ENCODE measurements at places on chromosomes 1 and 21.

DNA sequence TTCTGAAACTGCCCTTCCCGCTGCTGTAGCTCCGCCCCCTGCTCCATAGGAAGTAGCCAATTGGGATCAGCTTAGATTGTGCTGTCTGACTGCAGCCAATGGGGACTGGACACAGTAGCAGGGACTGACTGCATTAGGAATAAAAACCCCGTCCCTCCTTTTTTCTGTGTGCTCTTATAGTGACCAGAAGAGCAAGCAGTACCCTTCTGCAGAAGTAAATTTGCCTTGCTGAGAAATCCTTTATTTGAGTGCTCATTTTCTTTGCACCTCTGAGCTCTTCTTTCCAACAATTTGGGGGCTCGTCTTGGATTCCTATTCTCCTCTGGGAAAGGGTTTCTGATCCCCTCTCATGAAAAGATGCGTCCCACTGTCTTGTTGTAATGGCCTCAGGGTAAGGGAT, 16.2 kb downstream of the OR2L13 start:
- DNase-seq, result no peak

DNA sequence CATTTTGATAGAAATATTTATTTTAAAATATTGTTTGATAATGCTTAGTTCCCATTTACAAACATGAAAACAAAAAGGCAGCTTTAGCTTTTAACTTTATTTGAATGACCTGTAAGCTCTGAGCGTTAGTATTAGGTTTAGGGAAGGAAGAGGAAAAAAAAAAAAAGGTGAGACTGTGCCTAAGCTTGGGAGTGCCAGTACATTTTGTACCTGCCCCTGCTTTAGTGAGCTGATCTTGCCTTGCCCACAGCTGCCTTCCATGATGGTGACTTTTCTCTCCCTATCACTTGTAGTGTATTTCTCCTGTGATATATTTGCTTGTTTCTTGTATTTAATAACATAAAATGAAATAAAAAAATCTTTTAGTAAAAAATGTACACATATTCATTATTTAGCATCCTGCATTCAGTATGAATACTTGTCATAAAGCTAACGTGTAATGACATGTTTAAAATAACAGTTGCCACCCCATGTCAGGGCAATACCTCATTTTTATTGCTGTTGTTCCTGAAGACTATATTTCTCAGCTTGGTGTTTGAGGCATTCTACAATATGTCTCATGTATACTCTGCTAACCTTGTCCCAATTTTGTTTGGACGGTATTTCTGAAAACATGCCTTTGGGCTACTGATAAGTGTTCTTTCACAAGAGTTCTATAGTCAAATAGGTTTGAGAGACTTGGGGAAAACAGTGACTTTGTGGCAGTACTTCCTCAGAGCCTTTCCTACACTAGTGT, 76.3 kb downstream of the NEK7 start:
- no peak for DNase-seq

DNA sequence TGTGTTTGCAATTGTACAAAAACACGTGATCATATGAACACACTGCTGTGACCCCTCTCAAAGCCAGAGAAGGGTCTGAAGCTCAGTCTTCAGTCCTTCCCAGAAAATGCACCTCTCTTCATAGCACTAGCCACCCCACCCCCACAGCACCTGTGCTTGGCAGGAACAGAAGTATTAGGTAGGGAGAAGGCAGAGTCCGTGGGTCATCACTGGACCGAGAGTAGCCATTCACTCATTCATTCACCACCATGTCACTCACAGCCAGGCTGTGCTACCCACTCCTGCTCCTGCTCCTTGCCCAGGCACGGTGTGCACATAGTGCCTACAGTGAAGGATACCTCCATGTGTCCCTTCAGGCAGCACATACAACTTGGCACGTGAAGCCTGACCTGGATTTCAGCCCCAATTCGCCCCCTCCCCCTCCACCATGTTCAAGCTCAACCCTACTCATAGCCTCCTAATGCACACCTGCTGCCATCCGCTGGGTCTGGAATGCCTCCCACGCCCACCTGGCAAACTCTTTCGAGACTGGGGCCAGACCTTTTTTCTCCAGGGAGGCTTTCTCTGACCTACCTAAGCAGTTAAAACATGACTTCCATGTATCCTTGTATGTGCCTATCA, 81.9 kb upstream of the GALNT2 start:
- DNase-seq, result no peak

DNA sequence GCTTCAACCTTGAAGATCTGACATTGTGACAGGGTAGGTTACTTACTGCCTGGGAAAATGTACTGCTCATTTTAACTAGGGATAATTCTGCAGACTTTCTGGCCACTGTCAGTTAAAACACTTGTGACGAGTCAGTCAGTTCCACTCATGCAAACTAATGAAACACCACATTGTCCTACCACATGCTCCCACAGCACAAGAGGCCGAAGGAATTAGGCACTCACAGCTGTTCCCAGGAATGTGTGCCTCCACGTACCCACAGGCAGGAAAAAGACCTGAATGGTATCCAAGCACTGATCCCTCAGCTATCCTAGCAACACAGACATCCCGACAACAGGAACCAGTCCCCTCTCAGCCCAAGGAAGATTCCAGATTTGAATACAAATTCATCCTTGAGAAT, 12.3 kb downstream of the BCAR3 start:
- DNase-seq, result no peak

DNA sequence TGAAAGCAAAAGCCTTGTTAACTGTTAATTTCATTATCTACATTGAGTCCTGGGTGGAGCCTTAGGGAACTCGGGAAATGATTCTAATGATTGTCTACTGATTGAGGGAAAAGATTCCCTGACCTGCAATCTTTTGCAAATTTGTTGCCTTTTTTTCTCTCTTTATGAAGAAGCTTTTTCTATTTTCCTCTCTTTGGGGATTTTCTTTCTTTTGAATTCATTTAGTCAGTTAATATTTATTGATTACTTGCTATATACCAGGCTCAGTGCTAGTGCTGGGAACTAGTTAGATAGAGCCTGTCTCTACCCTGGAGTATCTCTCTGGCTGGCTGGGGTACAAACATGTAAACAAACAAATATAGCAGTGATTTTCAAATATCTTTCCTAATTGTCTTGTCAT, 71.2 kb upstream of the CACYBP start:
- no peak for DNase-seq

DNA sequence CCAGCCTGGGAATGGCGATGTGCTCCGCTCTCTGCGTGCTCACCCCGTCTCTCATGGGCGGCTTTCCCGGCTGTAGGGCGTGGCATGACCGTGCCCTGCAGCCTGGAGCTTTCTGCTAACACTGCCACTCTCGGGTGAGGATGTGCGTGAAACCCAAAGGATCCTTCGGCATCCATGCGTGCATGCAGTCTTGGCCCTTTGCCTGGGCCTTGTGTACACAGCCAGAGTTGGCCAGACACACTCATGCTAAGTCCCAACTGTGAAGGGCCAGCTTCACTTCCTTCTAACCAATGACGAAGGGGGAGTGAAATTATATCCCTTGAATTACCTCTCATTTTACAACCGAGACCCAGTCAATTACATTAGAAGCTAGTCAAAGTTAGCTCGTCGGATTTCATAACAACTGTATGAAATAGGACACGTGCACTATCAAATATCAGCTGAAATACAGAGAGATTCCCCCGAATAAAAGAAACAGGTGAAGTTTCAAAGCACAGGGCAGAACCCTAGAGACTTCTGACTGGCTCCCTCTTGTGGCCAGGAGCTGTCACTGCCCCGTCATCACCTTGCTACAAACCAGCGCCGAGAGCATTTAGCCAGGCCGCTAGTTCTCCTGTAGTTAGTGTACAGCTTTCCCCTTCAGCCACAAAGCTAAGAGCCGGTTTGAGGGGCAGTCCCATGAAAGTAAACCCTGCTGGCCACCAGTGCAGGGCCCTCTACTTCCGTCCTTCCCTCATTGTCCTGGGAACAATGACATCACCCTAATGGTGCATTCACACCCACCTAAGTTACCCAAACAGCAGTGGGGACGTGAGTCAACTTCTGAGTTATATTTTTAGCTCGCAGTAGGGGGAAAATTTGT, 63.4 kb upstream of the COA6 start:
- DNase-seq, result peak; percentile 61

DNA sequence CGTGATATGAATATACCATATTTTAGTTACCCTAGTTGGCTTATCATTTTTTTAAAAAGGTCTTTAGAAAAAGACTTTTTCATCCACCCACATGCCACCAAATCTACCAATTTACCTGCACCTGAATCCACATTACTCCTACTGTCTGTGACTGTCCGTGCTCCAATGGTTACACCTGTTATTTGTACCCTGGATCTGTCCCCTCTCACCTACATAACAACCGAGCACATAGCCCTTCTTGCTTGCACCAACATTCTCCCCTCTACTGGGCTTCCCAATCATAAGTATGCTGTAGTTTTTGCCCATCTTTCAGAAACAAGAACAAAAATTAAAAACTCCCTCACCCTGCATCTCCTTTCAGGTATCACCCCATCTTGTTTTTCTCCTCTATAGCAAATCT, 17.6 kb downstream of the SOD1 start:
- DNase-seq, result no peak

GRCh38 chr1:23567996-23568607, 8.8 kb upstream of the ID3 start:
- no peak for DNase-seq

DNA sequence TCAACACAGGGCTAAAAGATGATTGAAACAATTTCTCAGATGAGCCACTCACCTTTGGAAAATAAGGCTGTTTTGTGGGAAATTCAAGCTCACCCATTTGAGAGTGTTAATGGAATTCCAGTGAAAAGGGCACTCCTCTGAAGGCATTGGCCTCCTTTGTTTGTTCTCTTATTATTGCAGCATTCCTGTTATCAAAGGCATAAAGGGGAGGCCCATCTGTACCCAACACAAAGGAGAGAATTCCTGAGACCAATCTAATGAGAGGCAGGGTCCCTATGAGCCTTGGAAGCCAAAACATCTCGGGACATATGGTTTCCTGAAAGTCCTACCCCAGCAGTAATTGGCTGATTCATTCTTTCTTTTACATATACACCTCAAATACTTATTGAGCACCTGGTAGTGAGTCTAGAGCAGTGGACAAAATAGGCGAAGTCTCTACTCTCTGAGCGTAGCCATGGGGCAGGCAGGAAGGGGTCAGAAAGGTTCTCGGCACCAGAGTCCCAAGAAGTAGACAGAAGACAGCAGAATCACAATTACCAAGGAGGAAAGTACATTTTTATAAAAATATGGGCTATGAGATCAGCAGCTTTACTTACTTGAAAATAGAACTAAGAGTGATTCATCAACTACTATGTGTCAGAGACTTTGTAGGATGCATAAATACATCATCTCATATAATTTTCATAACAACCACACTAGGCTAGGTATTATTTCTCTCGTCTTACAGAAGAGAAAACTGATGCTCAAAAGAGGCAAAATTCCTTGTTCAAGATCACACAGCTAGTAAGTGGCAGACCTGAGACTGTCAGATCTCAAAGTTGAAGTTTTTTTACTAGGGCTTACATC, 218.7 kb downstream of the DAB1 start:
- DNase-seq, result no peak

GRCh38 chr1:37486680-37487618, 12.6 kb downstream of the ZC3H12A start:
- peak; percentile 67 for DNase-seq

- DNase-seq, result no peak
Measured at GRCh38 chr1:113106910-113107309, 33.9 kb downstream of the LRIG2 start.

Measured in CD4-positive, alpha-beta T cell treated with Interleukin-4 for 4 hours (primary cell).